ENCODE measurements at places on chromosomes 6 and 20.

GRCh38 chr6:127119102-127120022 lies 891 bp downstream of the RSPO3 start:
- DNase-seq: peak; percentile 66

GRCh38 chr20:36591281-36591680 lies 14.3 kb upstream of the RAB5IF start:
- DNase-seq: no peak

DNA sequence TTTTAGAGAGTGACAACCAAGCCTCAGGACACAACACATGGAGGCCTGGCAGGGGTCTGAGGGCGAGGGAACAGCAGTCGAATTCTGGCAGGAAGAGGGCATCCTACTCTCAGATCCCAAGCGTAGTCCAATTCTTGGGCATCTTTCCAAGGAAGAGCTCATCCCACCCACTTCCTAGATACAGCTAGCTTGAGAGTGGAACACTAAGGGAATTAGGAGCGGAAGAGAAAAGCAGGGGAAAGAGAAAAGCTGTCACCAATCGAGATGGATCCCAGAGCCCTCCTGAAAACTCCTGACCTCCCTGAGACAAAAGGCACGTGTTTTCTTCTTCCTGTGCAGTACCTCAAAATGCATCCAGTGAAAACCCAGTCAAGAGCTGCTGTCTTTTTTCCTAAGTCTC lies 67.1 kb downstream of the GFOD1 start:
- DNase-seq: no peak

- no peak for DNase-seq
Measured at GRCh38 chr20:21357844-21358243, 39.5 kb downstream of the NKX2-4 start.

- no peak for DNase-seq
Measured at GRCh38 chr6:85360794-85361642, 88.9 kb upstream of the NT5E start.

- DNase-seq: no peak
Measured at GRCh38 chr6:93165850-93166430, 253.4 kb downstream of the EPHA7 start.

- no peak for DNase-seq
Measured at GRCh38 chr6:109660526-109661320, 30.3 kb downstream of the AK9 start.

DNA sequence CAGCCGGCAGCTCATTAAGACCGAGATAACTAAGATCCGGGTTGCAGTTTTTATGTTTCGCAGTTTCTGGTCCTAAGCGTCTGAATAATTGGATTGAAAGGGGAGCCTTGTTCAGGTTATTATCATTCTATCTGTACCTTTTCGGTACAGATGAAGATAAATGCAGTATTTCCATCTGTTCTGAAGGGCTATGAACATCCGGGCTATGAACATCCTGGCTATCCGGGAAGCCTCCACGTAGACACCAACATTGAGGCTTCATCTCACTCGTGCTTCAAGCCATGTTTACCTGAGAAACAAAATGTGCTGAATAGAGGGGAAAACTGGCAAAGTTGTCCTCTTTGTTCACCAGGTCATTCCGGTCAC lies 399 bp upstream of the REPS1 start:
- DNase-seq: no peak

DNA sequence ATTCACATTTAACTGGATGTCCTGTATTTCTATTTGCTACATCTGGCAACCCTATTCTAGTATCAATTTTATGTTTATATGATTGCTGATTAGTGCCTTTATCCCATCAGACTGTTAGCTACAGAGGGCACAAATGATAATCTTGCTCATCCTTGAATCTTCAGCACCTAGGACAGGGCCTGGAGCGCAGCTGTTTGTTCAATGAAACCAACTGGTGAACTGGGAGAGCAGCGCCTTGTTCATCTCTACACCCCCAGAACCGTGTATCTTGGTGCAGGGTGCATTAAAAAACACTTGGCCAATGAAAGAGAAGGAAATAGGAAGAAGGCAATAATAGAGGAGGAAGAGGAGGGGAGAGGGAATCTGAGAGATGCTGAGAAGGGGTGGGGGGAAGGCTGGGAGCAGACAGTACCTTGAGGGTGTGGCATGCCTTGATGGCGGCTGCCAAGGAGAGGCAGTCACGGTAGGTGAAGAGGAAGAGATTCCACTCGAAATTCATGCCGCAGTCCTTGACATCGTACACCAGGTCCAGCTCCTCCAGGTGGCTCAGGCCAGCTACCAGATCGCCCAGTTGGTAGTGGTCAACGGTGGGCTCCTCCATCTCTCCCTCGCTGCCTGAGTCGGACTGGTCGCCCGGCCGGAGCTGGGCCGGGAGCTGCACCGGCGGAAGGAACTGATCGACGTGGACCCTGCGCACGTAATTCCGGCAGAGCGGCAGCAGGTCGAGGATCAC lies 15.5 kb downstream of the TMEM151B start:
- DNase-seq: no peak

GRCh38 chr6:137919837-137920730 lies 53.0 kb downstream of the TNFAIP3 start:
- DNase-seq: no peak

DNA sequence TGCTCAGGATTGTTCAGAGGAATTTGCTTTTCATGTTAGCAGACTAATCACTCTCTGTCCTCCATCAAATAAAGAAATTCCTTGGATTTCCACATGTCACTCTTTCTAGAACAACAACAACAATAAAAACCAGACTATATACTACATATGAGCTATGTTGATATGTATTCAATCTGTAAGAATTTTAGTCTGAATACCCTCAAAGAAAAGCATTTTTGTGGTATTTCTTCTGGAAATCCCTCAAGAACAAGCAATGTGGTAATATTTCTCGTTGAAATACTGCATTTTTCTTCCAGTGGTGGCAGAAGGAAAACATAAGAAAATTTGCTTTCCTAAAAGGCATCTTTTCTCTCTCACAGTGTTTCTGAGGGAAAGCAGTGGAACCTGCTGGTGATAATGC lies 312.6 kb upstream of the RSPO3 start:
- no peak for DNase-seq

DNA sequence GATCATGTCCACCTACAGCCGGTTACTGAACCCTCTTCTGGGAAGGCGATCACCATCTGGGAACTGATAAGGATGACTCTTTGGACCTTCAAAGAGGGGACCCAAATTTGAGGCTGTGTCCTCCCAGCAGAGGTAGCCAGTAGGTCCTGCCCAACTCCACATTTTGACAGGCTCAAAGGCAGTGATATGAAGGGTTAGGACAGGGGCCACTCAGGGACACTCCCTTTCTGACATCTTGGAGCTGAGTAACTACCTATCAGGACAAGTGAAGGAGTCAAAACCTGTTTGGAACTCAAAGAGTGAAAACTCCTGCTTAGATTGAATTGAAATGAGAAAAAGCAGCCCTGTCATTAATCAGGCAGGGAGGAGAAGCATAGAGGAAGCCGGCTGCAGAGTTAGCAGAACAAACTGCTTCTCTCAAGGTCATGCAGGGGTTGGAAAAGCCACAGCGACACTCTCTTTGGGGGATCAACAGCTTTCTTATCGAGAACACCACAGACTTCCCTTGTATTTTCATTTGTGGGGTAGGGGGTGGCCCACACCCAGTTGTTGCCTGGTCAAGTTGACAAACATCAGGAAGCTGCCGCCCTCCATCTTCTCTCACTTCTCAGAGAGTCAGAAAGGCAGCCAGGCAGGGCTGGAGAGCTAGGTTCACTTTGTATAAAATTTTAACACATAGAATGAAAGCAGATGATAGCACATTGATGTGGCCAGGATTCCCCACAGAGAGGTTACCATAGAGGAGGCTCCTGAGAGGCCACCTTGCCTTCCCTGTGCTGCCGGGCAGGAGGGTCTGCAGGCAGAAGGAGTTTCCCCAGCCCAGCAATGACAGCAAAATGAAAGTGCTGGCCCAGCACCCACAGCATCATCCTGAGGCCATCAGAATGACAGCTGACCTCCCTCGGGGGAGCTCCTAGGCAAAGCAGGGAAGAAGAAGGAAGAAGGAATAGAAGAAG lies 47.6 kb downstream of the AGPAT4 start:
- DNase-seq: no peak

DNA sequence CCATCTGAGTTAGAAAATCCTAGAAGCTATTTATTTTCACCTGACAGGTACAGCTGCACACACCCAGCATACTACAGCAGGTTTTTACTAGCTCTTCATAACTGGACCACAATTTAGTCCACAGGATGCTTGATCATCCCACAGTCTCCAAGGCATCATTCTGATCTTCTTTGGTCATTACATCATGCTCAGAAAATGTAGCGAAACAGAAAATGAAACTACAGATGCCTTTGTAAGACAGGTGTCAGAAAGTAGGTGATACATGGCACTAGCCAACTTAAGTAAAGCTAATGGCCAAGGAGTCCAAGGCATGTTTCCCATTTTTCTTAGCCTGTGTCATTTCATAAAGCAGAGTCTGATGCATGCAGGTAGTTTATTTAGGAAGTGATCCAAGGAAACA lies 102.3 kb downstream of the HTR1B start:
- DNase-seq: no peak

GRCh38 chr6:150271501-150272263 lies 97.1 kb upstream of the IYD start:
- DNase-seq: no peak

DNA sequence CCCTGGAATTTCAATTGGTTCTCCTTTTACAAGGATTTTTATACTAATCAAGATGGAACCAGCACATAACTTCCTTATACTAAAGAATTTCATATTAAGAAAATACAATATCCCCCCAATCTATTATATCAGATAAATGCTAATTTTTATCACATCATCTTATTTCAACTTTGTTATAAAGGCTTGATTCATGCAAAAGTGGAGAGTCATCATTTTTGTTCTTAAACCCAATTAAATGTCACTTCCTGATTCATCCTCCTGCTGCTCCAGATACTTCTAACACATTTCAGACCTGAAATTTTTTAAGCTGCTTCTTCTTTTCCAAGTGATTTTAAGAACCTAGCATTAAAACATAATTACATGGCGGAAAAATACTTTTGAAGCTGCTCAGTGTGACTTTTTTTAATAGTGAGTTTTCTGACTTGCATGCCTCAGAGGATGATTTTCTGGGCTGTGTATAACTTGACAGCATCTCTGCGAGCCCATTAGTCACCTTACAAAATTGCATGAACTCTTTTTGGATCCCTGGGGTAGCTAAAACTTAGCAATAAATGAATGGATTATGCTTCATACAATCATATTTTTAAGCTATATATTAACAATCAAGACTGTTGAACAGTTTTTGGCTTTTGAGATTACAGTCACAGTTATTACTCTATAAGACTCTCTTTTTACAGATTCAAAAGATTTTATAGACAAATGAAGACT lies 134.1 kb downstream of the ELOVL4 start:
- DNase-seq: no peak

- no peak for DNase-seq
Measured at GRCh38 chr6:135858931-135859330, 7.4 kb downstream of the PDE7B start.

DNA sequence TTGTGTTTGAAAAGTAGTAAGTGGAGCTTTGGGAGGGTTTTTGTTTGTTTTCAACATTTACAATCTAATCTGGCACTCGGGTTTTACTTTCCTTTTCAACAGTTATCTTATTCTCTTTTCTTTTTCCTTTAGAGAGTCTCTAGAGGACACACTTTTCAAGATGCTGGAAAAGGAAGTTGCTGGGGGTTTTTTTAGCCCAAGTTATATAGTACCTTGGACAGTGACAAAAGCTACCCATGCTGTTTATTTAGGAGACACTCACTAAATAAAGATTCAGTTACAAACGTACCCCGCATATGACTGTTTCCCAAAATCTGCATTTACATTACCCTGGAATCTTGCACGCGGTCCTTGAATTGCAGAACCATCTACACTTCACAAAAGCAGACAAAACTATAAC lies 78.8 kb downstream of the MAP7 start:
- DNase-seq: no peak

- no peak for DNase-seq
Measured at GRCh38 chr6:37209461-37210205, 39.7 kb downstream of the PIM1 start.

DNA sequence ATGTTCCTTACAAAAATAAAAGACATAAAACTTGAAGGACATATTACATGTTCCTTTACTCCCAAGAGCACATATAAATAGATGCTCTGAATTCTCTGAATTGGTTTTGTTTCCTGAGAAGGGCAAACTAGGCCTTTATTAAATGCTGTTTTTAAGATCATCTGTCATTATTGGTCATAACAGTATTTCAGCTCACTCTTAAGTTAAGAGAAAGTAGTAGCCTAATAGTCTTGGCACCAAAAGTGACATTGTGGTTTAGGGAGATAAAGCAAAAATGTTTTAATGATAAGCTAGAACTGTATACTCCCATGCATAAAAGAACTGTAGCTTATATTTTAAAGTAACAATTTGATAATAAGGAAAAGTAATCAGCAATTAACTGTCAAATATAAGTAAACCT lies 361.1 kb upstream of the PTCHD4 start:
- no peak for DNase-seq

- peak; percentile 54 for DNase-seq
Measured at GRCh38 chr6:170029416-170030283, 261.2 kb downstream of the DLL1 start.

GRCh38 chr6:130115036-130115435 lies 96.7 kb downstream of the L3MBTL3 start:
- DNase-seq: no peak

DNA sequence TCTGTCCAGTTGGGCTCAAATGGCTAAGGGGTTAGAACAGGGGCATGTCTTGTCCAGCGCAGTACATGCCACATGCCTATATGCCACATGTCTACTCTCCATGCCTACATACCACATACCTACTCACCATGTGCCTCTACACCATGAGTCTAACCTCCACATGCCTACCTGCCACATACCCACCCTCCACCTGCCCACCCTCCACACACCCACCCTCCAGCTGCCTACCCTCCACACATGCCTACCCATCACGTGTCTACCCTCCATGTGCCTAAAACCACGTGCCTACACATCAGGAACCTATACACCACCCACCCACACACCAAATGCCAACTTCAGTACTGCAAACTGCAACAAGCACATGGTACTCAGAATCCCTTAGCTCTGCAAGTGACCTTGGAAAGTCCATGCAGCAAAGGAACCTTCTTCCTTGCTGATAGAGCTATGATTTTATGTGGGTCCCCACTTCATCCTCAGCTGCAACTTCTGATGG lies 113.0 kb upstream of the CST7 start:
- no peak for DNase-seq

DNA sequence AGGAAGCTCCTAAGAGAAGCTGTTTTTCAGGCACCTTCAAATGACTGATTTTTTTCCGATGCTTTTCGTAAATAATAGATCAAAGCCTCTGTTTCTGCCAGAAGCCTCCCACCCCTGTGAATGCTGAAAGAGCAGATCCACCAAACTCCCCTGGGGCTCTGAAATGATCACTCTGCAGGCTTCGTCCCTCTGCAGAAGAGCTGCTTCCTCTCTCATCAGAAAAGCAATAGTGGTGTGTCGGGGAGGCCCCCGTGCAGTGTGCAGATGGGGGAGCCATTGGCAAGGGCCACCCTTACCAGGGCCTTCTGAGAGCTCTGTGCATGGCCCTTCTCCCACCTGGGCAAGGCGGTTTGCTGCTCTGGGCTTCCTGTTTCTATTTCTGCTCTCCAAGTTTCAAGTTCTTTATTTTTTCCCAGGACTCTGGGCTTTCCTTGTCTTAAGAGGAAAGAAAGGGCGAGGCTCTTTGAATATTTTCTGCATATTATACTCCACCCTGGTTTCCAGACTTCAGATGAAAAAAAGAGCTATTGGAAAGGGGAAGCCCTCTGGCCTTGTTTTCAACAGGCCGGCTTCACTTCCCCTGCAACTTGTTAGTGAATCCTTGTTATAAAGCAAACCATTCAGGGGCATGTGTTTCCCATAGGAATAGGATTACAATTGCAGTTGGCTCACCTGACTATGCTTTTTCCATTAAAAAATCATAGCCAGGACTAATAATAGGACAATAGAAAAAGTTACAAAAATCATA lies 155.2 kb downstream of the TTLL2 start:
- no peak for DNase-seq

All from sigmoid colon (tissue), 7 donors.